Bone marrow (tissue), 2 donors: ENCODE measurements at places on chromosomes 7 and 10.

GRCh38 chr7:47520406-47520805 is 61.5 kb downstream of the TNS3 start:
- no peak for DNase-seq

DNA sequence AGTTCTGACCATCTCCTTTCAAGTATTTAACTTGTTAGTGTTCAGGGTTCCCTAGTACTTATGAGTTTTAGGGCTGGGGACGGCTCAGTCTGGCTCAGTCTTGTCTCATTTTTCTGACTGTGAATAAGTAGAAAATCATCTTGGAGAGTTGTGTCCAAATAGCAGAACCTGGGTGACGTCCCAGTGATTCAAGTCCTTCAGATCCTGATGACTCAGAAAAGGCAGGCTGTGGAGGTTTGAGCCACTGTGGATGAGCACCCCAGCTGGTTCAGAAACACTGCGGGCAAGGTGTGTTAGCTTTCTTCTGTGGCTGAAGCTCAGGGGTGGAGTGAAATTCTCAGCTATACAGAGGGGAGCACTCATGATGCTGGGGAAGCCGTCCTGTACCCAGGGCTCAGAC is 154.4 kb upstream of the NPY start:
- DNase-seq: no peak

- DNase-seq: peak; percentile 15
Observed at GRCh38 chr10:127880557-127880956, 12.2 kb downstream of the CLRN3 start.

DNA sequence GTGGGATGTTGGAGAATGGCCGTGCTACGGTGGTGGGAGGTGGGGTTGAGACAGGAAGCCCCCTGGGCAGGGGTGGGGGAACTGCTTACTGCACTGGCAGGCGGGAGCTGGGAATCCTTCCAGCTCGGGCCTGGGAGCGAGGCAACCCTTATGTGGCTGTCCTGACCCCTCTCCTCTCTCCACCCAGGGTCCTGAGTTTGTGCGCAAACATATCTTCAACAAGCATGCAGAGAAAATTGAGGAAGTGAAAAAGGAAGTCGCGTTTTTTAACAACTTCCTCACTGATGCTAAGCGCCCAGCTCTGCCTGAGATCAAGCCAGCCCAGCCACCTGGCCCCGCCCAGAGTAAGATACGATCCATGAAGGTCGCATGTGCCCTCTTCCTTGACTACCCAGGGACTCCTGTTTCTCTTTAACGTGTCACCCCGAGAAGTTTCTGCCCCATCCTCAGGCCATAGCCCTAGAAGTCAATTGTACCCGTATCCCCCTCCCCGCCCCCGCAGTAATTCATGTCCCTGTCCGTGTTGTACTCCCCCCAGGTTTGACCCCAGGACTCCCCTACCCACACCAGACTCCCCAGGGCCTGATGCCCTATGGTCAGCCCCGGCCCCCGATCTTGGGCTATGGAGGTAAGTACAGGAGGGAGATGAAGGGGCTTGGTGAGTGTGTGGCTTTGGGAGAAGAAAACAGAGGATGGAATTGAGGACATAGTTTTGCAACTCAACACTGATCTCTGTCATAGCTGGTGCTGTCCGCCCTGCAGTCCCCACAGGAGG is 1.8 kb downstream of the UFSP1 start:
- DNase-seq: peak; percentile 46

- DNase-seq: no peak
Observed at GRCh38 chr10:120069700-120070099, 177.2 kb downstream of the SEC23IP start.

DNA sequence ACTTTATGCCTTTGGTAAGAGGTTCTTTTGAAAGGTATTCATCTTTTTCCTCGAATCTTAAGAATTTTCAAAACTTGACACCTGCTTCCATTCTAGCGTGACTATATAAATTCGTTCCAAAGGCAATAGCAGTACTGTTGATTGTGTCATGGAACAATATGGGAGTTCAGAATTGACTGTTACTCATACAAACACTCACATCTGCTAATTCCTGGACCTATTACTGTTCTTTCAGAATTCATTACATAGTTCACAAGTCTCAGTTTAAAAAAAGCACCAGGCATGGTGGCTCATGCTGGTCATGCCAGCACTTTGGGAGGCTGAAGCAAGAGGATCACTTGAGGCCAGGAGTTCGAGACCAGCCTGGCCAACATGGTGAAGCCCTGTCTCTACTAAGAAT is 80.9 kb downstream of the CACNB2 start:
- no peak for DNase-seq
